ENCODE measurements at places on chromosomes 12 and 14.

- no peak for DNase-seq
These were observed 65.7 kb upstream of the SRSF5 start for GRCh38 chr14:69701291-69701690.

DNA sequence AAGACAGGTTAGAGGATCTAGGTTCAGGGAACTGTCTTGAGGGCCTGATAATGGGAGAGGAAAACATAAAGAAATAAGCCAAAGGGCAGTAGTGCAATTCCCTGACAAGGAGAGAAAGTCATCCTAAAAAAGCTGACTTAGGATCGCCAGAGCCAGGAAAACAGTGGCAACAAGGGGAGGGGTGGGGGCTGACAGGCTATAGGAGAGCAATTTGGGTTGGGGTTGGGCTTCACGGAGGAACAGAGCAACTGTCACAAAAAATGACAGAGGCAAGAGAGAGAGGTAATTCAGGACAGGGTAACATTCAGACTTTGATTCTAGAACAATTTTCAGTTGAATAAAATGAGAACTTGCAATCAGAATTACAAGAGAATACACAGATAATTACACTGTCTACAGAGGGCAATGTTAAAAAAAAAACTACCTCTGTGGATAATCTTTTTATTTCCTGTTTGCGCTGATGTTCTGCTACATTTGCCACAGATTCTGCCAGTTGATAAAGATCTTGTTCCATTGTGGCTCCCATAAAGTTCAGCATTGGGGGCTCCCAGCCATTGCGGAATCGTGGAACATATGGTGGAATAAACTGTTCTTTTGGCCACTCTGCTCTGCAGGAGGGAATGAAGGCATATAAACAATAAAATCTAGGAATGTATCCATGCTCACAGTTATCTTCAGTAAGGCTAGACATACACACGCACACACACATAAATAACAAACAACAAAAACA lies 138.6 kb downstream of the EPS8 start:
- no peak for DNase-seq

DNA sequence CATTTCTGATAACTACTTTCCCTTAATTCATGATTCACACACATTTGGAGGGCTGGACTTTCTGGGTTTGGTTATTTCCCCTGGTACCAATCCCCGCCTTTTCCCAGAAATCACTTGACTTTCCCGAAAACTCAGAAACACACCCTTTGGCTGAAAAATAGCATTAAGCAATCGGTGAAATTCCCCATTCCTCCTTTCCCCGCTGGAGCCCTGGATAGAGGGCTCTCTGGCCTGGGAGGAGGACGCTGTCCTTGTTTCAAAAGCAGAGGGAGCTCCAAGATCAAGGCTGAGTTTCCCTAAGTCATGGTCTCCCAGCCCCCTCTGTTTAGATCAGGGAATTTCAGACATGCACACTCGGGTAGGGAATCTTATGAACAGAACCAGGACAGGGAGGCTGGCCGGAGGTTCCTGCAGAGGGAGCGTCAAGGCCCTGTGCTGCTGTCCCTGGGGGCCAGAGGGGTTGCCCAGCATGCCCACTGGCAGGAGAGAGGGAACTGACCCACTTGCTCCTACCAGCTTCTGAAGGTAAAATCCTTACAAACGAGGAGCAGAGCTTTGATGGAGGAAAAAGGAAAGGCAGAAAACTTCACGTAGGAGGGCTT lies at the start of gene C1S:
Gene C1S (plus strand): TSS at position 366 of the 602 bp plus-strand sequence. CDS start 1,195 bp downstream, outside the sequence.
- peak; percentile 69 for DNase-seq

DNA sequence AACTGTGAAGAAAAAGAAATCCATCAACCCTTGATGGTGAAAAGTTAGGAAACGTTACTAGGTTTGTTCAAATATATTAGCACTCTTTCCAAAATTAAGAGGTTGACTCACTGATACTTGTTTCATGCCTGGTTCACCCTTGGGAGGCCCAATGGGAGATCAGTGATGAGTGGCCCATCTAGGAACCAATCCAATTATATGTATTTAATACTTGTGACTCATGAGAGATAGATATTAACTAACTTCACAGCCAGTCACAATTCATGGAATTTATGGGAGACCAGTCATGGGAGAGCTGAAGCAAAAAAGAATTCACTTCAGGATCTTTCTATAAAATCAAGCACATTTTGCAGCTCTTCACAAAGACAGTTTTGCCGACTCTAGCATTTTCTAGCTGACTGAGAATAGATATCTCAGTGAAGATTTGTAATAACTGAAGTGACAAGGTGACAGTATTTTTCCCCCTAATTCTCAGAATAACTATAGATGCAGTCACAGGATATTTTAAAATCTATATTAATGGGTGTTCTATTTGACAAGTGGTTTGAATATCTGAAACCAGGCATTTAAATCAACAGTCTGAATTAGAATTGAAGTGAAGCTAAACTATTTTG lies 230.2 kb downstream of the EPS8 start:
- DNase-seq, result no peak

GRCh38 chr14:36665887-36666415 lies 4.3 kb downstream of the PAX9 start:
- no peak for DNase-seq

- DNase-seq, result no peak
These were observed 25.8 kb downstream of the NR1H4 start for GRCh38 chr12:100499416-100499815.

- DNase-seq, result no peak
These were observed 1934.2 kb upstream of the SEL1L start for GRCh38 chr14:83467811-83468210.

DNA sequence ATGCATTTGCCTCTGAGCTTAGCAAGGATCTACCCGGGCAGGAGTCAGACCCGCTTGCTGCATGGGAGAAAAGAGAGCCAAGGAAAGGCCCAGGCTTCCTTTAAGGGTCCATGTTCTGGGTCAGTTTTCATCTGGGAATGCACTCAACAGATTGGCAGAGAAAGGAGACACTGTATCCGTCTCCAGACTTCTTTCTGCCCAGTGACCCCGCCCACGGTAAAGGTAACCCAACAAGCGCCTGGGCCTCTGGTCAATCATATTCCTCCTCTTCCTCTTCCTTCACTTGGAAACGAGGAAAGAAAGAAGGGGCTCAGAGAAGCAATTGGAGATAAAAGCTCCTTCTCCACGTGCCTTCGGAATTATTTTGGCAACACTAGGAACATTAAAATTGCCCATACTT lies 27.1 kb upstream of the TCP11L2 start:
- no peak for DNase-seq

DNA sequence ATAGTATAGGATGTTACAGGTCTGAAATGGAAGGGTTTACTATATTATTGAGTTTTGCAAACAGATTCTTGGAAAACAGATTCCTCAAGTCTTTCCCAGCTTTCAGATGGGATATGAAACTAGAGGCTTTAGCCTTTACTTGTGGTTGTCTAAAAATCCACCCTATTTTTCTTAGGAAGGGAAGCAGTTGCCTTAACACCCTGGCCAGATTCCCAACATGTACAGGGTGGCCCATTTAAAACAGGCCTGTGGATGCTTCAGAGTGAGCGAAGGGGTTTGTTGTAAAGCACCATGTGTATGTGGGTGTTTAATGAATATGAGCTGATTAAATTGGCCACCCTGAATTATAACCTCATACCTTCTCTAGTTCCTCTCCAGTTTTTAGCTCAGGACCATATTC lies 415.9 kb downstream of the ZFP36L1 start:
- DNase-seq, result no peak

- DNase-seq, result no peak
These were observed 22.2 kb downstream of the AGAP2 start for GRCh38 chr12:57716305-57716704.

GRCh38 chr12:4135919-4136605 lies 137.5 kb upstream of the CCND2 start:
- no peak for DNase-seq

DNA sequence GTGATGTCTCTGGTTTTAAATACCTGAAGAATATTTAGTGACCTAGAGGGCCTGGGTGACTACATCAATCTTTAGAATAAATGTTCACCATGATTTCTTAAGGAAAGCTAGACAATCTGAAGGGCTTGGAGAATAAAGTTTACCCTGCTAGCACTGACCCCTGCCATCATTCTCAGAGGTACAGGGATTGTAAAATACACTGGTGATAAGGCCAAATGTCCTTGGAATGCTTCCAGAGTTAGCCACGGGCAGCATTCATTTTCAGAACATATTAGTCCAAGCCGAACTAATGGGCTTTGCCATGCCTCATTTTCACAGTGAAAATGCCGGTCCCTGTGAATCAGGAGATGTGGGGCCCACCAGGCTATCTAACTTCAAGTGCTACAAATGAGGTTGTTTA lies 1381.7 kb upstream of the SEL1L start:
- DNase-seq, result no peak

DNA sequence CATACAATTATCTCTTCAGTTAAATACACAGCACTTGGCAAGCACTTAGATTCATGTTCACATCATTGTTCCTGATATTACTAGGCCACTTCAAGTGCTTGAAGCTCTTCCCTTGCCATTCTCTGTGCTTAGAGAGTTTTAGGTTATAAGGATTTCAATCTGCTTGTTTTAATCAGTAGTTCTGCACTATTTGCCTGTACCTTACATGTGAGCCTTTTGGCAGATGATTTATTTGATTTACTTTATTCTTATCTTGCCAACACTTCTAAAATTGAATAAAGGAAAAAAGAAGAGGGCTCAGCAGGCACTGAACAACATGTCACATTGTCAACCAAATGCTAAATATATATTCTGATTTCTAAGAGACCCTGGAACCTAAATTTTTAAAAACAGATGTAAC lies 363.8 kb upstream of the USP15 start:
- no peak for DNase-seq

GRCh38 chr12:92721130-92721529 lies 18.3 kb downstream of the PLEKHG7 start:
- no peak for DNase-seq

GRCh38 chr12:26269562-26270284 lies 74.3 kb downstream of the SSPN start:
- DNase-seq, result no peak

DNA sequence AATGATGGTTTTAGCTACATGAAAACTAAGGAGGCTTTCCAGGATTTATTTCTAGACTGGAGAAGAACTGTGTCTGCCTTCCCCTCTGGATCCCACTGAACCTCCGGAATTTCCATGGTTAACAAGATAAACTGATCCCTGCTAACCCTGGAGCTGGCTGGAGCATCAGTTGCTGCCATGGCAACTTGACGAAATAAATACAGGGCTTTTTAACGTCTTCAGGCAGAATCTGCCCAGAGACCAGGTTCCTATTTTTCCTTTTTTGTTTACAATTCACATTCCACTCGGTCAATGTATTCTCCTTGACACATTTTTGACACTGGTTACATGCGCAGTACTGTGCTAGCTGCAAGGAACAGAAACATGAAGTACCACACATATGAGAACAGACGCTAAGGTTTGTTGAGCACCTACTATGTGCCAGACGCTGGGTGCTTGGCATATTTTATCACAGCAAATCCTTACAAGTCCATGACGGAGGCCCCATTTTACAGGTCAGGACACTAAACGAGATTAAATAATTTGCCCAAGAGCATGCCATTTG lies 1.7 kb downstream of the C14orf132 start:
- no peak for DNase-seq

DNA sequence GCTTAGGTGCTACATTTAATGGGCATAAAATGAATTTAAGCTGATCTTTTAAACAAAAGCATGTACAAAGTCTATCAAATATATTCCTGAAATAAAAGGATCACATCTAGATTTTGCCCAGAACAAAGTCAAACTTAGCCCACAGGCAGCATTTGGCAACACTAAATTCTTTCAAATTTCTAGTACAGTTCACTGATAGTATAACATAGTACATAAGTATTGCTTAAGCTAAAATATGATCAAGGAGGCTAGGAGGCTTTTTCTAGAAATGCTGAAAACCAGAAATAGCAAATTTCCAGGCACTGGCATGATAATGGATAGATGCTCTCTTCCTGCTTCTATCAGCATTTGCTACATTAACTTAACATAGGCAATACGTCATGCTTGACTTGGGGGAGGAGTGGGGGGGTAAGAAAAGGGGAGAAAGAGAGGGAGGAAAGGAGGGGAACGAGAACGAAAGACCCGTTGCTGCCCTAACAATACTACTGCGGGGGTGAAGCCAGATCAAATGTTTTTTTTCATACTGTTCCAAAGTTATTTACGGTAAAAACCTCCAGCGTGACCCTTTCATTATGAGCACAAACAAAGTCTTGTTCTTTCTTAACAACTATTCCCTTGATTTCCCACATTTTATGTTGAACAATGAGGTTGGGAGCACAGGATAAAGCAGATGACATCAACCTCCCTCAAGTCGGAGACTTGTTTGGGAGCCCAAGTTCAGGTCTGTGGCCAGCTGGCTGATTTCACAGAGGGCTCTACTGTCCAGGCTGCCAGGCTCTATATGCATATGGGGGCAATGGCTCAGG lies 10.6 kb downstream of the TMED10 start:
- DNase-seq, result no peak

GRCh38 chr12:104966677-104967076 lies 8.6 kb upstream of the SLC41A2 start:
- DNase-seq, result no peak

DNA sequence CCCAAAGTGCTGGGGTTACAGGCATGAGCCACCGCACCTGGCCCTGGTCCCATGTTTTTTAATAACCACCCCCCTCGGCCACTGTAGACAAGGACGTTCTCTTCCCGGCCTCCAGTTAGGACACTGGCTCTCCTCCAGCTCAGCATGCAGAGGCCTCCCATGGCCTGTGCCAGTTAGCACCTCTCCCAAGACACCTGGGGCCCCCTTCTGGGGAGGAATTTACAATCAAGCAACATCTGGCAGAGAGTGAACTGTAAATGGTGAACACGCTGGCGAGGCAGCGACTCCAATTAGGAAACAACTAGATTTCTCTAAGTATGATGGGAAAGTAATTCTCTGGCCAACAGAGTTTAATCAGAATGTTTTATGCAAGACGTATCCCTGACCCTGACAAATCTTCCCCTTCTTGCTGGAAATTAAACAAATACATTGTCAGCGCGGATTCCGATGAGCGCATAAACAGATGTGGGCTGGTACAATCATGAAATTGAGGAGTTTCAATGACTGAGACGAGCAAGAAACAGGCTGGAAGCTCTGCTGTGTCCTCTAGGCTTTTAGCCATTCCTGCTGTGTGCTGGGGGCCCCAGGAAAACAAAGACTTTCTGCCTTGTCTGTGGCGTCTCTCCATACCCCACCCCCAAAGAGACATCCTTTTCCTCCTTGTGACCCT lies 61.7 kb upstream of the DLK1 start:
- DNase-seq, result peak; percentile 66

- DNase-seq, result no peak
These were observed 160.9 kb downstream of the EPS8 start for GRCh38 chr12:15627995-15628945.

DNA sequence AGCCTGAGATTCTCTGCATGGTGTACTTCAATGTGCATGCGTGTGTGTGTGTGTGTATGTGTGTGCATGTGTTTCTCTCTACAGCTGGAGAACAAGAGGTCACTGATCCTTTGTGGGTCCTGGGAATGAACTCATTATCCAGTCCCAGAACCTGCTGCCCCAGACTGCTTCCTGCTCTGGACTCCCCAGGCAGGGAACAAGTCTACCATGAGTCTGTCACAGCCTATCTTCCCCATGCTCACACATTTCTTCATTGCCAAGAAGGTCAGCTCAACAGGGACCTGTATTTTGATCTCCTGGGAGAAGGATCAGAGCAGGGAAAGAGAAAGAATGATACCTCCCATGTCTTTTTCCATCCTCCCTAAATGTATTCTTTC lies 2.9 kb upstream of the AGAP2 start:
- no peak for DNase-seq

Data from psoas muscle (tissue), 8 donors.